ENCODE measurements at places on chromosomes 16 and 17.

GRCh38 chr17:14595656-14596055 is 294.8 kb downstream of the HS3ST3B1 start:
- DNase-seq = no peak

DNA sequence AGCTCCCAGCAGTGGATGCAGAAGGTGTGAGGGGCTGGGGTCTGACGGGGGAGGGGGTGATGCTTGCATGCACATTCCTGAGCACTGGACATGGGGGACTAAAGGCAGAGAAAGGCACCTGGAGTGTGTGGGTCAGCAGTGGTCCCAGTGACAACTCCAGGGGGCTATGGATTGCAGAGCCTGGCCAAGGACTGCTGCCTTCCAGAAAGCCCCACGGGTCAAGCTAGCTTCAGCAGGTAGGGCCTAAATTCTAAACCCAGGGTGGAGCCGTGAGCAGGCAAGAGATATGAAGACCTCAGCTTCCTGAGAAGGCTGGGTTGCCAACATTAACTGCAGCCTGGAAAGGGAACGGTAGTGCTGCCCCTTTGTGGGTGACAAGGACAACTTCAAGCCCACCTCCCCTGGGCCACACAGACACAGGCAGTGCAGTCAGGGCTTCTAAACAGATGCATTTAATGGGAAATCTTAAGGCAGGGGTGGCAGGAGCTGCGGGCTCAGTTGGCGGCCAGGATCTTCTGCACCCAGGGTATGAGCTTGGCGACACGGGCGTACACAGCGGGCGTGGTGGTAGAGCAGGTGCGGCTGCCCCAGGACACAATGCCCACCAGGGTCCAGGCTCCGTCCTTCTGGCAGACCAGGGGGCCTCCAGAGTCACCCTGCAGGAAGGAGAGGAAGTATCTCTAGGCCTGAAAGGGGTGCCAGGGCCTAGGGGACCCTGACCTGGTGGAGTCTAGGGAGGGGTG is 3.1 kb downstream of the CTRB2 start:
- no peak for DNase-seq

DNA sequence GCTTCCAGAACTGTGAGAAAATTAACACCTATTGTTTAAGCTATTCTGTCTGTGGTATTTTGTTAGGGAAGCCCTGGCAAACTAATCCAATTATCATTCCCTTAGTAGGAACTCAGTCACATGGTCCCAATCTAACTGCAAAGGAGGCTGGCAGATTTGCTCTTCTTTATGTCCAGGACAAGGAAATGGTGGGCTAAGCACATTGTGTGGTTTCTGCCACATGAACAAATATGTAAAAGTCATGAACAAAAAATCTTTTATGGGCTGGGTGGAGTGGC is 278.6 kb upstream of the RPL38 start:
- no peak for DNase-seq

GRCh38 chr17:10243883-10244844 is 45.8 kb upstream of the GAS7 start:
- DNase-seq = no peak

GRCh38 chr16:12907670-12908233 is 6.4 kb downstream of the SHISA9 start:
- DNase-seq = no peak

DNA sequence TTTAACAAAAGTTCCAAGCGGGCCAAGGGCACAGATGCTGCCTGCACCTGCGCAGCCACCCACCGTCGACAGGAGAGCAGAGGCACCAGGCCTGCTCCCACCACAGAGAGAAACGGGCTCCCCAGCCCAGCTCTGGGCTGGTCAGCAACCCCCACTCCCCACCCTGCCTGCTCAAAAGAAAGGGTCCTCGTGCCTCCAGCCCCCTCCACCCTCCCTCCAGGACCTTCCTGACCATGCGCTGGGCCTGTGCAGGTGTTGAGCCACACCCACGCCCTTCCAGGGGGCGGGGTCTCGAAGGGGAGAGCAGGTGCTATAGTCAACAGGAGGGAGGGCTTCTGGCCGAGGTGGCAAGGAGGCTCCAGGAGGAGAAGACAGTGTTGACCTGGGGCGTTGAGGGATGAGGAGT is 25.3 kb downstream of the ZNF778 start:
- DNase-seq = no peak

DNA sequence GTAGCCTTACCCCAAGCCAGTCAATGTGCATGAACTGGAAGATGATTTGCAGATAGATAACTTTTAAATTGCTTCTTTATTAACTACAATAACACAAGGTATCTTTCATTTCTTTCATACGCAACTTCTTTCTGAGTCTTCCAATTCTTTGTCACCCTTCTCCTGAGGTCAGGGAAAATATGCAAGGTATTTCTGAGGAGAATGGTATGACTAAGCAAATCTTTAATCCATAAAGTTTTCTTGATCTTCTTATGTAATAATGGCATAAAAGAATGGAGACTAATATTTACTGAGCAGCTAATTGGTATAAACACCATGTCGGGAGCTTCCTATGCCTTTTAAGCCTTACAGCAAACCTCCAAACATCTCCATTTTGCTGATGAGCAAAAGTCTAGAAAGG is 438.9 kb downstream of the KCNJ2 start:
- DNase-seq = no peak

DNA sequence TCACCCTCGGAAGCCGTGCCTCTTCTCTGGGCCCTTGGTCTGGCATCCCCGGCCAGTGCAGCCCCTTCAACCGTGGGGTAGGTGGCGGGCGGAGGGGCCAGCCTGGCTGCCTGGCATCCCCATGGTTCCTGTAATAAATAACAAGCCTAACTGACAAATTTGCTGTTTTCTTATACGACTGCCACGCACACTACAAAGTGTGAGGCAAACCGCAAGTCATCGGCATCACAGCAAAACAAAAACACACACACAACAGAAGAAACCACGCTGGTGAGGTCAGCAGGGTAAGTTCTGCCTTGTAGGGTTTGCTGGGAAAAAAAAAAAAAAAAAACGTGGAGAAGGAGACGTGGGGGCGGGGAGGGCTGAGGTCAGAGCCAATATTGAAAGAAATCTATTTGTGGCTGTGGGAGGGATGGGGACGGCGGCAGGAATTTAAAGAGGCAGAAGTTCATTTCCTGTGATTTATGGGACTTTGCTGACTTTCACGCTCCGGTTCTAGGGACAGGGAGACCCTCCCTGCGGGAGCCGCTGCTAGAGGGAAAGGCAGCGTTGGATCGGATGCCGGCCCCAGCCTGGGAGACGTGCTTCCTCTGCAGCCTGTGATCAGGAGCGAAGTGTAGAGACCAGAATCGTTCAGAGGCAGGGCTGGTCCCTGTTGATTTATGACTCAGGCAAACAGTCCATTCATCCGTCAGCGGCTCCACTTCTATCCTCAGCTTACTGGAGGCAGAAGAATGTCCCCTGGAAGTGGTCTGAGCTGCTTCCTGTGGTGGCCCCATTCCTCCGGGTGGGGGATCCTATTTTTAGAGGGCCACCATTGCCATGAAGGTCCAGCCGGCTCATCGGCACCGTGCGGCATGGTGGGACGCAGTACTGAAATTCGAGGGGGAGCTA is 162.8 kb downstream of the FOXL1 start:
- no peak for DNase-seq

DNA sequence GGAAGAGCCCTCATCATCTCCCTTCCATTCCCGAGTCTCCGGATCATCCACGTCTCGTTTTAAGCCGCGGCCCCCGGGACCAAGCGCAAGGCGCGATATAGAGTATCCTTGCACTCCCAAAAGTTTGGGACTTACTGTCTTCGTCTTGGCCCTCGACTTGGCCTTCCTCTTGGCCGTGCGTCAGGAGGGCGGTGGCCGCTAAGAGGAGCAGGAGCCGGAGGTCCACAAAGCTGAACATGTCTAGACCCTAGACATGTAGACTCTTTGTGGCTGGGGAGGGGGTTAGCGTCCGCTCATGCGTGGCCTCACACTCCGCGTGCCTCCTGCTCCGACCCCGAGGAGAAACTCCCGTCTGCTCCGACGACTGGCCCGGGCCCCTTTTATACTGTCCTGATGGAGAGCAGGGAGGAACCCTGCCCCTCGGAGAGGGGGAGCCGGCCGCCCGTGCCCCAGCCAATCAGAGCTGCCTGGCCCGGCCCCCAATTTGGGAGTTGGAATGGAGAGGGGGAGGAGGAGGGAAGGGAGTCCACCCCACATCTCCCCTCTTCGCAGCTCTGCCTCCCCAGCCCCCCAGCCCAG is at the start of gene COL1A1:
Gene COL1A1 (minus strand): TSS at position 356 of the 579 bp plus-strand sequence. CDS start 118 bp downstream, at position 238.
- no peak for DNase-seq

DNA sequence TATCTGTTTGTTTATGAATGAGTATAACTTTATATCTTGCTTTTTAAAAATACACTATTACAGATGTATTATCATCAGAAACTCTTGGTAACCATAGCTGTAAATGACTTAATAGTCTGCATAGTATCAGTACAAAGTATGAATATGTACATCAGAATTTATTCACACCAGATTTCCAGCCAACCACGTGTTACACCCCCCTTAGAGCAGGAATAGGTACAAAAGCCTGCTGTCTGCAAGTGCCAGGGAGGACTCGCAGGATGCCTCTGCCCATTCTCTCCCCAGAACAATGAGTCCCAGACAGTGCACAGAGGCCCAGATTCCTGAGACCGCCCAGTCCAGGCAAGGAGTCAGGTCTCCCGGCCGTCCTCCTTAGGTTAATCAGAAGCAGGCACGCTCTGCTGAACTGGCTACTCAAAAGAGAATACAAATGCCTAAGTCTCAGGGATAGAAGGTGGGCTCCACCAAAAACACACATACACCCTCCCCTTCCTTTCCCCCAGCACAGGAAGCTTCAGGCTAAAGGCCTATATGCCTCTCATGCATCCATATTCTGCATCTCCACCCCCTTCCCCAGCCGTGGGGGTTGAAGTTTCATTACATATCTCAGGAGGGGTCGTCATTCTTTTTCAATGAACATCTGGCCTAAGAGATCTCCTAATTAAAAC is 159.1 kb upstream of the CDH11 start:
- no peak for DNase-seq

GRCh38 chr16:1706386-1707192 is 594 bp downstream of the MAPK8IP3 start:
- DNase-seq = no peak

DNA sequence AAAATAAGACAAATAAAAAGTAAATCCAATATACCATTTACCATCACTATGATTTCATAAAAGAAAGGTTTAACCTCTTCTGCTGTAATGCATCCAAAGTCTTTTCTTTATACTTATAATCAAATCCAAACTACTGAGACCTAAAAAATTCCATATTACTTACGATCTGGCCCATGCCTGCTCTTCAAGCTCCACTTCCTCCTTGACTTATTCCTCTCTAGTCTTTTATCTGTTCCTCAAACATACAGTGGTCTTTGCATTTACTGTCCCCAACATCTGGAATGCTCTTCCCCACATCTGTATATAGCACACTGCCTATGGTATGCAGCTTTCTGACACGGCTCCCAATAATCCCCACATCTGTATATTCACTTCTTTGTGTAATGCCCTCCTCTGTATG is 33.8 kb downstream of the PCTP start:
- no peak for DNase-seq

DNA sequence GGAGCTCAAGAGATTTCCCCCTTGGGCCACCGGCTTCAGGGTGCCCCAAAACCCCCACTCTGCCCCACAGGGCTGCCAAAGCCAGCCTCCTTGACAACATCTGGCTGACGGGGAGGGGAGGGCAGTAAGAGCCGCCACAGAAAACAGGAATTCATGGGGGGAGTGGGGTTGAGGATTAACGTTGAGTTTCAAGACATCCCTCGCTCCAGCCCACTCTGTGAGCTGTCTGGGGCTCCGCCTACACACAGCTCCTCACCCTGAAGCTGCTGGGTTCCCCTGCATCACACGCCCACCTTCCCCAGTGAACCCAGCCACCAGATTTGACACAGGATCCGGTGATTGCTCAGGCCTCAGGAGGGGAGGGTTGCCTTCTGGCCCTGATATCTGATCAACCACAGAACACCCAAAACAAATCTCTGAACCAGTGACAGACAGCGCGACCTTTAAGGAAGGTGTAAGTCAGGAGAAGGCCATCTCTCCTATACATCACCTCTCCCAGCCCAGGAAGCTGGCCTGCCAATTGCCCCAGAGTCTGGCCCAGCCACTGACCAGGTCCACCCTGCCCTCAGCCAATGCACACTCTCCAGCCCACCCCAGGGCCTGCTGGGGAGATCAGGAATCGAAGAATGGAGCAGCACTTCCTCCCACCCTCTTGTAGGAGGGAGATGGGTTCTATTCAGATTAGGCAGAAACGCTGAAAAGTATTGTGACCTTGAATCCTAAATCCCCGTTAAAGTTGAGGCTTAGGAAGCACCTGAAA is 132.1 kb downstream of the CLEC16A start:
- no peak for DNase-seq

- DNase-seq = no peak
These were observed 331.1 kb downstream of the C16orf95 start for GRCh38 chr16:86986136-86986535.

- DNase-seq = no peak
These were observed 41.3 kb upstream of the NLK start for GRCh38 chr17:28001149-28001548.

- no peak for DNase-seq
These were observed 16.9 kb upstream of the TNFRSF13B start for GRCh38 chr17:16988749-16989229.

- no peak for DNase-seq
These were observed 25.9 kb upstream of the APOH start for GRCh38 chr17:66255112-66255511.

- DNase-seq = no peak
These were observed 59.9 kb downstream of the EPN2 start for GRCh38 chr17:19296786-19297778.

GRCh38 chr17:9028202-9028987 is 7.1 kb downstream of the NTN1 start:
- DNase-seq = no peak

GRCh38 chr17:7114875-7115614 is 423 bp upstream of the ASGR2 start:
- no peak for DNase-seq

- DNase-seq = peak; percentile 24
These were observed 17.2 kb downstream of the SREBF1 start for GRCh38 chr17:17819561-17819995.

DNA sequence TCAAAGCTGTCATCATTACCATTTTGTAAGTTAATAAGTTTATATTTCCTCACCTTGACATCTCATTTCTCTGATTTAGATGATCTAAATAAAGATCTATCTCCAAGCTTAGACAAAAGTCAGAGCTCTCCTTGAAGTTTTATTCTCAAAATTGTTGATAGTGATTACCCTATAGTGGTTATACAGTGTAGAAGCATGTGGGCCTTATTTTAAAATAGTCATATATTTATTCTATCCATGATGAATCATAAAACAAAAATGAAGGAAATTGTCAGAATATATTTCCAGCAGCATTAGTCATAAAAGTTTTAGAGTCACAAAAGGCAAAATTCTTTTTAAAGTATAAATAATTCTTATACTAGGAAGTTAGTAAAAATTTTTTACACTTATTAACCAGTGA is 49.0 kb downstream of the RHOT1 start:
- DNase-seq = no peak

DNA sequence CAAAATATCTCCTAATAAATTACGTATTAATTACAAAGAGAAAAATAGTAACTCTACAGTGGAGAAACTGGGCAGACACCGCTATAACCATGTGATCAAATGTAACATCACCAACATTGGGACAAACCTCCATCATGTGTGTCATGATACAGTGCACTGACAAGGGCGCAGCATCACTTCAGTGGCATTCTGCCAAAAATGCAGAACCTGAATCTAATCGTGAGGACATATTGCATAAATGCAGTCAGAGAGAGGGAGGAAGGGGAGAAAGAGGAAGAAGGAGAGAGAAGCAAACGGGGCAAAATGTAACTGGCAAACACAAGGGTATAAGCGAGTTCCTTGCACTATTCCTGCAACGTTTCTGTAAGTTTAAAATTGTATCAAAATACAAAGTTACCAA is 74.2 kb upstream of the MARCHF10 start:
- no peak for DNase-seq

GRCh38 chr17:68161644-68162428 is 86.0 kb upstream of the AMZ2 start:
- DNase-seq = no peak

All from C1 segment of cervical spinal cord (tissue), 14 donors.